Iris pigment epithelial cell (primary cell): ENCODE measurements at places on chromosomes 4 and X.

- no peak for DNase-seq
Observed at GRCh38 chr4:152996111-152996571, 60.0 kb downstream of the FHDC1 start.

DNA sequence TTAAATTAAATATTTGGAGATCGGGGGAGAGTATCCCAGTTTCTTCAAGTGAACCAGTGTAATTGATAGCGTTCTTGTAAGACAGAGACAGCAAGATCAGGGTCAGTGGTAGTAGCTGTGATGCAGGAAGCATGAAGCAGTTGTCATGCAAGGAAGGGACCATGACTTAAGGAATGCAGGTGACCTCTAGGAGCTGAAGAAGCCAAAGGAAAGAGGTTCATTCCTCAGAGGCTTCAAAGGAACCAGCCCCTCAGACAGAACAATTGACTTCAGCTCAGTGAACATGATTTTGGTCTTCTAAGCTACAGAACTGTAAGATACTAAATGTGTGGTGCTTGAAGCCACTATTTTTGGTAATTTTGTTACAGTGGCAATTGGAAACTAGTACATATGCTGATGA, 51.6 kb downstream of the GLRB start:
- DNase-seq: no peak

- DNase-seq: no peak
Observed at GRCh38 chr4:163878336-163879121, 384.0 kb downstream of the TMA16 start.

DNA sequence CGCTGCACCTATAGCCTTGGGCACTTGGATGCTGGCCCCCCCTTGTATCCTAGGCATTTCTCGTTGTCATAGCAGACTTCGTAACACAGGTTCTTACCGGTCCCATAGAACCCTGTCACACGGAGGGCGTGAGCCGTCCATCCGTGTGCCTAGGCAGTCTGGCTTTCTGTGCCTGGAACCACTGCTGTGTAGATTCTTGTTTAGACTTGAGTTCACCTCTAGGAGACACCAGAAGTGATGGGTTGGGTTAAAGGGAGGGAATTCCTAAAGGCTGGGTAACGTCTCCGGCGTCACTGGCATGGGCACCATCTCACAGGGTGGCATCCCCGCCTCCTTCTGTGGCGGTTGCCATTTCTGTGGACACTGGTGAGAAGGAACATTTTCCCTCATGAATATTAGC, 13.5 kb upstream of the NKX1-1 start:
- no peak for DNase-seq
